ENCODE measurements at places on chromosomes 4 and X.

GRCh38 chr4:113602646-113603228 lies 158.8 kb downstream of the CAMK2D start:
- DNase-seq: no peak

GRCh38 chrX:46991664-46992063 lies 79.4 kb downstream of the JADE3 start:
- no peak for DNase-seq

GRCh38 chrX:20224814-20225487 lies 41.8 kb downstream of the RPS6KA3 start:
- DNase-seq: no peak

DNA sequence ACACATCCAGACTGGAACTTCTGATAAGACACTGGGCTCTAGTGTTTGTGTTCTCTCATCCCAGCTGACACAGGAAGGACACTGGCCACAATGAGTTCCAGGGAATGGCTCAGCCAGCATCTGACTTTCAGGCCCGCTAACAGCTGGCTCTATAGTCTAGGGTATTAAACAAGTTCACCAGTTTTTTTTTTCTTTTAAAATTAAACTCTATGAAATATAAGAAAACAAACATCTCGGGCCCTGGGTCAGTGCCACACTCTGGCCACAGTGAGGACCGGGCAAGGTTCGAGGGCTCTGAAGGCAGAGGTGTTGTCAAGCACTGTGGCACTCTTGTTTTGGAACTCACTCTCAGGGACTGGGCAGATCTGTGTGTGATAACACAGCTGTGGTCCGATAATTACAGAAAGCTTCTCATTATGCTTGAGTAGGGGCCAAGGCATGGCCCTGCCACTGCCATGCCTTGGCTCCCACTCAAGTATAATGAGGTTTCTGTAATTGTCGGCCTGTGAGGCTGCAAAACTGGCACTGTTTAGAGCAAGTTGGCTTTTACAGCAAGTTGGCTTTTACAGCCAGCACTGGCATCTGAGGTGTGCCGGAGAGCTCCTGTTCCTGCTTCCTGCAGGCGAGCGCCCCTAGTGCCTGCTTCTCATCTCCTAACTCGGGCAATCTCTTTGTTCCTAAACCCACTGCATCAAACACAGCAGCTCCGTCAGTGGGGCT lies 62.8 kb downstream of the PPP1R2C start:
- no peak for DNase-seq

- DNase-seq: no peak
Observed at GRCh38 chrX:26845056-26845455, 618.1 kb downstream of the PPP4R3C start.

DNA sequence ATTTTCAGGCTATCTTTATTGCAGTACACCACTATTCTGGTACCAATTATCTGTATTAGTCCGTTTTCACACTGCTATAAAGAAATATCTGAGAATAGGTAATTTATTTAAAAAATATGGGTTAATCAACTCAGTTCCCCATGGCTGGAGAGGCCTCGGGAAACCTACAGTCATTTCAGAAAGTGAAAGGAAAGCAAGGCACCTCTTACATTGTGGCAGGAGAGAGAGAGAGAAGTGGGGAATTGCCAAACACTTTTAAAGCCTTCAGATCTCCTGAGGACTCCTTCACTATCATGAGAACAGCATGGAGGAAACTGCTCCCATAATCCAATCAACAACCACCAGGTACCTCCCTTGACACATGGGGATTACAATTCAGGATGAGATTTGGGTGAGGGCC lies 54.7 kb downstream of the AMER1 start:
- no peak for DNase-seq

DNA sequence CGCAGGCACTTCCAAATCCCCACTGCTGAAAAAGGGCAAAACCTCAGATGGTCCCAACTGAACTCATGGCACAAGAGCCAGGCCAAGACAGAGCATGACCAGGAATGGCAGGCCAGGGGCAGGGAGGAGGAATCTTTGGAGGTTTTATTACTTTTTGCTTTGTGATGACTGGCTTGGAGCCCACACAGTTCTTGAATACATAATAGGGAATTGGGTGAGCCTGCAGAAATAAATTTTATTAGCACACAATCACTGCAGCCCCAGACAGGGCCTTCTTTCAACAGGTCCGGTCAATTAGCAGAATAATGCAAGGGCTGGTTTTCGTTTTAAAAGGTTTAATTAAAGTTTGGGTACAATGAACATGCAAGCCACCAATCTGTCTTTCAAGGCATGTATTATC lies 23.4 kb upstream of the MAMLD1 start:
- no peak for DNase-seq

DNA sequence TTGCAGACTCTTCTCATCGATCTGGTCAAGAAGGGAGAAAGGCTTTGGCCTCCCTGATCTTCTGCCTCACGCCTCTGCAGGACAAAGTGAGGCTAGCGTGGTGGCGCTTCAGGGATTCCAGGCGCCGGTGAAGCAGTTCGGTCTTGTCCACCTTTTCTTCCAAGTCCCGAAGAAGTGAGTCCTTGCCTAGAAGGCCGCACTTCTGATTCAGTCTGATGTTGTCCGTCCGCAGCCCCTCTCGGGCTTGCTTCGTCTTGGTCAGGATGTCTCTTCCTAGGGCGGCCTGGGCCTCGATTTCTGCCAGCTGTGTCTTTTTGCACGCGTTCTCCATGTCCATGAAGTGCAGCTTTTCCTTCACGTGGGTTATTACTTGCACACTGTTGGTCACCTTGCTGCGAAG lies 1.9 kb upstream of the TADA2B start:
- no peak for DNase-seq

DNA sequence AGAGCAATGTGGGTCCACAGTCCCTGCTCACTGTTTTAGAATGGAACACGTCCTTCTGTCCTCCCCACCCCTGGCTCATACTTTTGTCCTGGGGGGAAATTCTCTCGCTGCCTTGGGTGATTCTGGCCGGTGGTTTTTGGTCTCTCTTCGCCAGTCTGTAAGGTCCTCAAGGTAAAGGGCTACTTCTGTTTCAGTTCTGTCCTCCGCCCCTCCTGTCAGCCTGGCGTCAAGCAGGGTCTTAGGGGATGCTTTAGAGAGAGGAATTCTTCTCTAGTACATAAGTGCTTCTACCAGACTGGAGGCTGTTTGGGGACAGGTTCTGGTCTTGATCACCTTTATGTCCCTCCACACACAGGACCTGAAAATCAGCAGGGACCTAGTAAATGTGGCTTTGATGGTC lies 617 bp upstream of the MRFAP1L1 start:
- DNase-seq: no peak

DNA sequence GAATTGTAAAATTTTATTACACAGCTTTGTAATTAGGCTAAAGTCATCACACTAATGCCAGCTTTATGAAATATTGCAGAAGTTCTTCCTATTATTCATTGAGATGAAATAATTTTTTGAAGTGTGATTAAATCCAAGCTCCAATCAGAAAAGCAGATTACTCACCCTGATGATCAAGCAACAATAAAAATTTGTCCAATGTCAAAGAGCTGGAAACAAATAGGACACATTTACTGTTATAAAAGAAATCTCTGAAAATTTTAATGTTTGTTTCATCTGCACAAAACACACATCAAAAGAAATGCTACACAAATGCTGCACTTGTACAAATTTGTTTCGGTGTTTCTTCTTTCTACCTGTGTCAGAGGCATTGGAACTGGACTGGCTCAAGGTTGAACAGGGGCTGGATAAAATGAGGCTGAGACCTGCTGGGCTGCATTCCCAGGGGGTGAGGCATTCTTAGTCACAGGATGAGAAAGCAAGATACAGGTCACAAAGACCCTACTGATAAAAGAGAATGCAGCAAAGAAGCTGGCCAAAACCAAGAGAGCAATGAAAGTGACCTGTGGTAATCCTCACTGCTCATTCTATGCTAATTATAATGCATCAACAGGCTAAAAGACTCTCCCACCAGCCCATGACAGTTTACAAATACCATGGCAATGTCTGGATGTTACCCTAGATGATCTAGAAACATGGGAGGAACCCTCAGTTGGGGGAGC lies 78.3 kb downstream of the GASK1B start:
- no peak for DNase-seq

GRCh38 chrX:123157586-123157985 lies 26.5 kb upstream of the GRIA3 start:
- no peak for DNase-seq

GRCh38 chr4:78171482-78171881 lies 114.4 kb downstream of the FRAS1 start:
- DNase-seq: no peak

DNA sequence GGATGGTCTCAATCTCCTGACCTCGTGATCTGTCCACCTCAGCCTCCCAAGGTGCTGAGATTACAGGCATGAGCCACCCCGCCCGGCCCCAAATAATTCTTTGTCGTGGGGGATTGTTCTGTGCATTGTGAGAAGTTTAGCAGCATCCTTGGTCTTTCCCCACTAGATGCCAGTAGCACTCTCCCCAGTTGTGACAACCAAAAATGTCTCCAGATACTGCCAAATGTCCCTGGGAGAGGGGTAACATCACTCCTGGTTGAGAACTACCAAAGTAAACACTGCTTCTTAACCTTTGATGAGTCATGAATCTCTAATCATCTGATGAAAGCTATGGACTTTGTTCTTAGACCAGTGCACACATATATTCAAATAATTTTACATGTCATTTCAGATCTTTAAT lies 90.7 kb upstream of the BRS3 start:
- no peak for DNase-seq

DNA sequence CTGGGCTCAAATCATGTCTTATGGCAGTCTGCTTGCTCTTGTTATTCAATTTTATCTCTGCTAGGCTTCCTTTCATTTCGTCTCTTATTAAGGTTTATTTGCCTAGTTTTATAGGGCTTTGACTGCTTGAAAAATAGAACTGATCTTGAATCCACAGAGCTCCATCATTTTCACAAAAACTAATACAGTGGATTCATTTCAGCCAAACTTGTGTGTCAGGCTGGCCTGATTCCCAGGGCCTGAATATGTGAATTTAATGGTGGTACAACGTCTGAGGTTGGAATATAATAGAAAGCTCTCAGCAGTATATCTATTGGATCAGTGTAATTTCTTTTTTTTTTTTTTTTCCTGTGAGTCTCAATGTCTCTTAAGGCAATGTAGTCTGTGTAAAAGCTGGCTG lies 123.3 kb downstream of the POU4F2 start:
- no peak for DNase-seq

All from stimulated activated CD8-positive, alpha-beta memory T cell treated with anti-CD3 and anti-CD28 coated beads, Interleukin-7, amount 100 ng/mL, for 1 hour (primary cell).